NCI-H1105 (cell line): ENCODE measurements at places on chromosomes 4 and X.

DNA sequence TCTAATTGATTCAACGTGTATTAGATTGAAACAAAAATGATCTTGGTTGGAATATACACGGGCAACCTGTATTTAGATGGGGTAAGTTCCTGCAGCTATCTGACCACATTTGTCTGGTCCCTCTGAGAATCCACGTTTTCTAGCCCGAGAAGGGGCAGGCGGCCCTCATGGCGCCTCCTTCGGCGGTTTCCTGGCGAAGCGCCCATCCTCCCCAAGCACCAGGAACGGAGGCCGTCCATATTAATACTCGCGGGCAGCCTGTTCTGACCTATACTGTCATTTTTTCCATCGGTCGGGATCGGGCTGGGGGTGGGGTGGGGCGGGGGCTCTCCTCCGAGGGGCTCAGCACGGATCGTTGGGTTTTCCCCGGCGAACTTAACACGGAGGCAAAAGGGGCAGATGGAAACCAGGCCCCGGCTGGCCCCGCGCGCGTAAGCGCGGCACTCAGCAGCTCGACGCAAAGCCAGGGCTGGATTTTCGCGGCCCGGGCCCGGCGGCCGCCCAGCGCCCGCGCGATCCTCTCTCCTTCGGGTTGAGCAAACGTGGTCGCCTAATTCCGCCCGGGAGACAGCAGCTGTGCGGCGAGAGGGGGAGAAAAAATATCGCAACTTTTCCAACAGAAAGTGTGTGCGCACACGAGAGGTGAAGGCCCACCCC lies 77.2 kb upstream of the BCOR start:
- DNase-seq, result peak; percentile 59

- DNase-seq, result no peak
Measured at GRCh38 chr4:74158466-74159142, 686 bp downstream of the MTHFD2L start.

- DNase-seq, result peak; percentile 14
Measured at GRCh38 chr4:163681208-163681821, 186.8 kb downstream of the TMA16 start.

DNA sequence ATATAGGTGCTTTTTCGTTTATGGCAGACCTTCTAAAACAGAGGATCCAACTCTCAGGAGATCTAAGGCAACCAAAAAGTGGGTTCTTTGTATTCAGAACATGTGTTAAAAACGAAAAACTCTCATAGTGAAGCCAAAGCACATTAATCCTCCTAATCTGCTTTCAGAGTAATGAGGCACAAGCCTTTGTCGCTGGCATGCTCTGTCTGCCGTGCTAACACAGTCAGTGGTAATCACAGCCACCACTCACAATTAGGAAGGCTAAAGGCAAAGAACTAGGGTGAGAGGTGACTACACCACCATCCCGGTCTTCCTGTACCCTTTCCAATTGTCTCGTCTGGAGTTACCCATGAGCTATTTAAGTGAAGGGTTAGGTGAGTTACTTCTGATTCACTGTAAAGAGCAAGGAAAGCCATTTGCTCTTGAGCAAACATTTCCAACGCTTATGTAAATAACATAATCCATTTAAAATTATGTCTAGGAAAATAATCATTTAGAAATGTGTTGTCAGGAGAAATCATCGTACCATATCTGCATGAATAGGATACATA lies 40.7 kb downstream of the NPY2R start:
- DNase-seq, result no peak

GRCh38 chr4:87933337-87933736 lies 42.2 kb upstream of the SPP1 start:
- no peak for DNase-seq
